ENCODE measurements at places on chromosomes 3 and 15. TPM values are rescaled to one million over a fixed set of nuclear protein-coding genes. Genes with fewer than 3 reads are reported as not detected.

The ZNF620 gene
- 2.2 TPM for total RNA-seq

The ENTPD3 gene
- 1.9 TPM for total RNA-seq

The PTPRG gene
- total RNA-seq, result 172 TPM

The DGKG gene
- total RNA-seq, result 0.84 TPM

The CCDC54 gene
- total RNA-seq, result not detected

The ZNF106 gene
- 91.0 TPM for total RNA-seq

The SAMD7 gene
- not detected for total RNA-seq

The COMMD2 gene
- 21.1 TPM for total RNA-seq

- DNase-seq, result no peak
These were observed 863 bp downstream of the PSMA4 start for GRCh38 chr15:78540871-78541743.

DNA sequence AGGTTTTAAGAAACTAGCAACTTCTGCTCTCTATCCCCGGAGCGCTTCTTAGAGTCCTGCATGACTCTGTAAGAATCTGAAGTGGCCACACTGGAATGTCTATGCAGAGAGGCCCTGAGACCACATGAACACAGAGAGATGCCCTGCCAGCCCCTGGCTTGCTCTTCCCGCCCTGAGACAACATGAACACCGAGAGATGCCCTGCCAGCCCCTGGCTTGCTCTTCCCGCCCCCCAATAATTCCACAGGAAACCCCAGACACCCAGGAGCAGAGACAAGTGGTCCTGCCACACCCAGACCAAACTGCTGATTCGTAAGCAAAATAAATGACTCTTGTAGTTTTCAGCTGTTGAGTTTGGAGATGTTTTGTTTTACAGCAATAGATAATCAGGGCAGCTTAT lies 166.1 kb downstream of the OSBPL10 start:
- no peak for DNase-seq

- no peak for DNase-seq
These were observed 123.3 kb upstream of the CMC1 start for GRCh38 chr3:28118087-28118486.

DNA sequence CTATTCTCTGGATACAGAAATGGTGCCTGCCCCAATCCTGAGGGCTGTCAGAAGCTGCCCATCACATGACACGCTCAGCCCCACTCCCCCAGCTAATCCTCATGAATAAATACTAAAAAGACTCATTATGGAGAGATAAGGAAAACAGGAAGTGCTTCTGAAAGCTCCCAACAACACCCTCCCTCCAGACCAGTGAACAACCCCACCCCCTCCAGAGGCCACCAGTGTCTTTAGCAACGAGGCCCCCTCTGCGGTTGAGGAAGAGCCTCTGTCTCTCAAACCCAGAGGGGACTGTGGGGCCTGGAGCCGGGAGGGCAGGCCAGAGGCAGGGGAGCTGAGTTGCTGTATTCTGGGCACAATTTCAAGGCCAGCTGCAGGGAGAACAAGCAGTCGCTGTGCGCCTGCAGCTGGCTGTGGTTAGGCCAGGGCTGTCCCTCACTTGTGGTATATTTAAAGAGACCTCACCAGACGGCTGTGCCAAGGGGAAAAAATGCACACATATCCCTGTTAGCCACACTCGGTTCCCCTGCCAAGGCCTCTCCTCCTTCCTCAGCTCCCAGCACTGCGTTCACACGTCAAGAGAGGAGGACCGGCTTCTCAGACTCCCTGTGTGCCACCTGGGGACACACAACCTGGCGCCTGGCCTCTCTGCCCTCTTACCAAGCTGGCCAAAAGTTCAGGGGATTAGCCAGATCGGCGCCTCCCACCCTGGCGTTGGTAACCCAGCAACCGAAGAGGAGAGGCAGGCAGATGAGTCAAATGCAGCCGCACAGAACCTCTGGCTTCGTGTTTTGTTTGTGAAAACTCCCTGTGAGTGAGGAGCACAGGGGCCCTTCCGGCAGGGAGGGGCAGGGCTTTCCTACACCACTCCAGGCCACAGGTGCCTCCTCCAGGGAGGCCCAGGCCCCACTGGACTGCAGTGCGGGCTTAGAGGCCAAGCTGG lies 101.2 kb upstream of the ETV5 start:
- no peak for DNase-seq

DNA sequence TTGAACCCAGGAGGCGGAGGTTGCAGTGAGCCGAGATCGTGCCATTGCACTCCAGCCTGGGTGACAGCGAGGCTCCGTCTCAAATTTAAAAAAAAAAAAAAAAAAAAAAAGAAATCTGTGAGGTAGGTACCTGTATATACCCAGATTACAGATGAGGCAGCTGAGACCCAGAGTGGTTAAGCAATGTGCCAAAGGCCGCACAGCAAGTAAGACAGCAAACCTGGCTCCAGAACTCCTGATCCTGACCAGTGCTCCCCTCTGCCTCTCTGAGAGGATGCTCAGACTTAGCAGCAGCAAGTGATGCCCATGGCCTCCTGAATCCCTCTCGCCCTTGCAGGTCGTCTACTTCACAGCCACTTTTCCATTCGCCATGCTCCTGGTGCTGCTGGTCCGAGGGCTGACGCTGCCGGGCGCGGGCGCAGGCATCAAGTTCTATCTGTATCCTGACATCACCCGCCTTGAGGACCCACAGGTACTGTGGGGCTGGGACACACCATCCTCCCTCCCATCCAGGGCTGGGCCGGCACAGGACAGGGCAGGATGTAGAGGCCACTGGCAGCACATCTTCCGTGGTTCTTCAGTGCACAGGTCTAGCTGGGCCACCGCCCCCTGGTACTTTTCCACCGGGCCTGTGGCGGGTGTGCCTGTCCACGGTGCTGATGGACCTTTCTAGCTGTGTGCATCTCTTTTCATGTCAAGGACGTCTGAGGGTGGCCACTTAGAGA lies 63.9 kb downstream of the SLC6A6 start:
- no peak for DNase-seq

- DNase-seq, result no peak
These were observed 223.2 kb upstream of the LMCD1 start for GRCh38 chr3:8278448-8278847.

GRCh38 chr3:196400331-196400730 lies 31.9 kb downstream of the UBXN7 start:
- no peak for DNase-seq

DNA sequence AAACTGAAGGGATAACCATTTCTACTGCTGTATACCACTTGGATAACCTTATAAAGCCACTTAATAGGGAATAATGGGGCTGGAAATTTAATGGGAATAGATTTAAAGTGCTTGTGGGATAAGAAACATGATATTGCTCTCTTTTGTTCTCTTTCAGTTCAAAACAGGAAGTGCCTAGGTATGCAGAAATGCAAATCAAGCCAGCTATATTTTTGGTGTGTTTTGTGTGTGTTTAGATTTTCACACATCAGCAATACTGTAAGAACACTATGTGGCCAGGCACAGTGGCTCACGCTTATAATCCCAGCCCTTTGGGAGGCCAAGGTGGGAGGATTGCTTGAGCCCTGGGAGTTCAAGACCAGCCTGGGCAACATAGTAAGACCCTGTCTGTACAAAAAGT lies 442.3 kb upstream of the TPRG1 start:
- DNase-seq, result no peak

DNA sequence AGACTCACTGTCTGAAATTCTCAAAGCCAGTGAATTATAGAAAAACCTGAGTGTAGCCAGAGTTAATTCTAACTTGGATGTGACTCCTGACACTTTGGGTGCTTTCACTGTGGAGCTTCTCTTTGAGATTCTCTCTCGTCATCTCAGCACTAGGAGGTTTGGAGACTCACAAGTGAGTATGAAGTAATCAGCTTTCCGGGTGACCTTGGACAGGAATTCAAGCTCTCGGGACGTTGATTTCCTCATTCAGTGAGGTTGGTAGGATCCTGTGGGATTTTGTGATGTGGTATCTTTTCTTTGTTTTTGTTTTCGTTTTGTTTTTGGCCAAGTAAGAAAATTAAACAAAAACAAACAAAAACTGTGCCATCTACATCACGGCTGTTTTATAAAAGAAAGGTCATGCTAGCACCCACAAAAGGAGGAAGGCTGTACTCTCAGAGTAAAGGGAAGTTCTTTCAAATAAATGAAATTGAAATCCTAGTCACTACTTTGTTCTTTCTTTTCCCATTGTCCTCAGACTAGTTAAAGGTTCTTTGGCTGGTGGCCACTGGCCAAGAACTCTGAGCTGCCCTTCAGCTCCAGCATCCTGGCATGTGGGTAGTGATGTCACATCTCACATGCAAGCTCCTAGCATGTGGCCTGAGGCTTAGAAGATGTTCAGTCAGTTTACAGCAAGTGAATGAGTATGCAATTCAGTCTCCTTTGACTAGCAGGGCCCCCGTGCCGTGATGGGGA lies 263.3 kb upstream of the TPM1 start:
- no peak for DNase-seq

- DNase-seq, result no peak
These were observed 125.0 kb downstream of the ASB7 start for GRCh38 chr15:100727291-100727851.

DNA sequence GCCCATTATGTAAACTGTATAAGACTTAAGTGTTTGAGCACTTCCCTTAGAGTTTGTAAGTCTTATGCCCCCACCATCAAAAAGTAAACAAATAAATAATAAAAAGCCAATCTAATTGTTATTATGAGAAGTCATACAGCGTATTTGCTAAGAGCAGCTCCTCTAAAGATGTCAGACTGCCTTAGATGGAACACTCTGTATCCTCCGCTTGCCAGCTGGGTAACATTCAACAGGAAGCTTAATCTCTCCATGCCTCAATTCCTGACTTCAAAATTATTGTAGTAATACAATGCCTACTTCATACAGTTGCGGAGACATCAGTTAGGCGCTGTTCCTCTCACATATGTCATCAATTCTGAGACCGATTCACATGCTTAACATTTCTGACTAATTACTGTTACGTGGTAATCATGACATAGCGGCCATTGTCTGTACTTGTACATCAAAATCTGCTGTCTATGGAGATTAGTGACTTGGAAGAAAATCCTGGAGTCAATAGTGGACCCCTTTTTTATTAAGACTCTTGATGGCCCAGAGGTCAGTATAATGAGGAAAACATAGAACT lies 417.7 kb downstream of the LPP start:
- no peak for DNase-seq

DNA sequence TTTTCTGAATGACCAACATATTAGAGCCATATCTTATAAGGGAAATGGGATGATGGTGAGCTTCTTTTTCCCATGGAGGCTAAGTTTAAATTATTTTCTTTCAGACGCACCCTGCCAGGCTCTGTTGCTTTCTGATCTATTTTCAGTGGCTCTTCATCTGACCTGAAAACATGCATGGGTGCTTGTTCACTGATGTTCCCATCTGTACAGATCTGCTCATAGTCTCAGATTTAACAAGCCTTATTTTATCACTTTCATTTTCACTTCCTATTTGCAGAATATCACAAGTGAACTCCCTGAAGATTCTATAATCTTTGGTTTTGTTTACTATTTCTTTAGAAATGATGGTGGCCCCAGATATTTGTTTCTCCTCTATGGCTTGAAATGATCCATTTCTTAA lies 31.1 kb upstream of the SUCLG2 start:
- DNase-seq, result no peak

DNA sequence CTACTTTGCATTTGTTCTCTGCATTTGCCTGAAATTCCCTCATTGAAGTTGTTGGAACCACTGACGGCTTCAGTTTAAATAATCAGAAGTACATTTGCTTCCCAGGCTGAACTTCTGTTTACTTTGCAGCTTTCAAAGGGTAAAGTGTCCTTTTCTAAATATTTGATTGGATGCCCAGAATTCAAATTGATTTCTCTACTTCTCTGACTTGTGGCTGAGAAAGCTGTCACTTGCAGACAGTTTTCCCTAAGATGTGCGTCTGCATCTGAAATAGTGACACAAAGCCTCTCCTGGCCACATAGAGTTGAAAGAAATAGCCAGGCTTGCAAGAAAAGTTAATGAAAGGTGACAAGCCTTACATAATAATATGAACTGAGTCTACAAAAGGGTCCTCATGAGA lies 299.6 kb downstream of the THSD4 start:
- DNase-seq, result no peak

DNA sequence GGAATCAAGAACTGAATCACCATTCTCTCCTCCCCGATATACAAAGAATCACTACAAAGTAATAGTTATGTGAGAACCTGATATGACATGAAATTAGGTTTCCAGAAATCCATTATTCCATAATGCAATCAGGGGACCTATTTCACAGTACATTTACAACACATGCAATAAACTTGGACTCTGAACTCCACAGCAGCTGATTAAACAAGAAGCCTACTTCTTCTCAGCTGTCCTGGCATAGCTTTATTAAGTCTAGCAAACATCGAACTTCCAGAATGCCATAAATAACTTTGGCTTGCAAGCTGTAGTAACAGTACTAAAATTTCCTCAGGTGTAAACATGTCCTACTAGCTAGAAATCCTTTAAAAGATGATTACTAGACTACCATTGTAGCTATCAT lies 17.8 kb downstream of the PDCD10 start:
- DNase-seq, result no peak

DNA sequence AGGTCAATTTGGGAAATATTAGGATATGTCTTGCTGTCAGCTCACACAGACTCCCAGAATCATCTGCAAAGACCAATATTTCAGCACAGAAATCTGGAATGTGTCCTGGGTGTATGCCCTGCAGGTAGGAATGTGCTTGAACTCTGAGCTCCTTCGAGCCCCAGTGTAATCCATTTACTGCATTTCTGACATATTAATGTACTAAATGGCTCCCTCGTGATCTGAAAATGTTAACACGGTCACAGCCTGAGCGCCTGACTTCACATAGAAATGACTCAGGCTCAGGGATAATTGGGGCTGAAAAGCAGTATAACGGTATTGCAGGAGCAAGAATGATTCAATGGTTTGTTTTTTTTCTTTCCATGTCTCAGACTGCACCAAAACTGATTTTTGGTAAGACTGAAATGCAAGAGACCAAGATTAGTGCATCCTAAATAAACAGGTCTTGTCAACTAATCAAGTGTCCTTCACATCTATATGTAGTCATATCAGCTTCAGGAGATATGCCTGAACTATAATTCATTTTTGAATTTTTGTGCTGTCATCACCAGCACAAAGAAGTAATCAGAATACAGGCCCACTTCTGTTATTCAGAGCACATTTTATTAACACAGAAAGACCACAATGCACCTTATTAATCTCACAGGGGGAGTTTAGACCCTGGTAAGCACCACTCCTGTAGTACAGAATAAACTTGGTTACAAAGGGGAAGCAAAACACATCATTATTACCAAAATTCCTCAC lies 49.8 kb downstream of the DCLK3 start:
- DNase-seq, result no peak

GRCh38 chr15:47669221-47669620 lies 48.1 kb upstream of the SEMA6D start:
- DNase-seq, result no peak

DNA sequence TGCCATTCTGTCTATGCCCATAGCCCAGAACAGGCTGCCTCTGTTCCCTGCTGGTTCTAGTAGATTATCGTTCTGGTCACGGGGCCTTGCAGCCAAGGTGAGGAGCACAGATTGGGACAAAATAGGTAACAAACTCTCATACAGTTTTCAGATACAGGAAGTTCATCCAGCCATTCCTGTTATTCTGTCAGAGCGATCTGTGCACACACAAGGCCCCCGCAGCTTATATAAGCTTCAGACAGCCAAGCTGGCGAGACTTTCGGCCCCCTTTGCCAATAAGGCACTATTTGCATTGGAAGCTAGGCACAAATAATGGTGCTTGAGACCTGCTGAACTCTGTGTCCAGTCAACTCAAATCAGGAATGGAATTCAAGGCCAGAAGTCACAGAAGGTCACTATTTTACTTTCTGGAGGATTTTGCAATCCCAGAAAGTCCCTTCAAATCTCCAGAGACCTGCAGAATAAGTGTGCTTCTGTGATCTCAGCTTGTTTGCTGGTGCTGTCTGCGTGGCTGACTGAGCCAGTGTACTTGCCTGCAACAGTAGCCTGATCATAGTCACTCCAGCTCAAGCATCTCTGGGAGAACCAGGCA lies 69.4 kb downstream of the BFSP2 start:
- no peak for DNase-seq

GRCh38 chr3:74119221-74119620 lies 494.5 kb upstream of the PDZRN3 start:
- no peak for DNase-seq

Measured in omental fat pad (tissue), 4 donors.